ENCODE measurements at places on chromosomes 16 and 17.

DNA sequence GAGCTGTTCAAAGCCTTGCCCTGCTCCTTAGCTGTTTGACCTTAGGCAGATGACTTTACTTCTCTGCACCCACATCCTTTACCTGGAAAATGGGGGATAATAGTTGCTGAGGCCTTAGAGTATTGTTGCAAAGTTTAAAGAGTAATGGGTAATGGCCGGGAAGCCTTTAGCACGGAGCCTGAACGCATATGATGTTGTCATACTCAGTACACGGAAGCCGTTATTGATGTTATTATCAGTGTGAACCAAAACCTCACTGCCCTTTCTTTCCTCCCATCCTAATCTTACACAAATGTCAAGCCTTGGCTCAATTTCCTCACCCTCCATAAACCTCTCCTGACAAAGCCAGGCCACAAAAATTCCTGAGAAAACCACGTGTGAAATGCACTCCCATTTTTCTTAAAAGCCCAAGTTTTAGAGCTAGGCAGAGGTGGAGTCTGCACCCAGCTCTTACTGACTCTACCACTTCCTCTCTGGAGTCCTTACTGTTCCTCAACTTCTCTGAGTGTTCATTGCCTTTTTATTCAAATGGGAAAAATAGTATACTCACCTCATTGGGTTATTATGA, 67.3 kb upstream of the CACNG3 start:
- DNase-seq: no peak

DNA sequence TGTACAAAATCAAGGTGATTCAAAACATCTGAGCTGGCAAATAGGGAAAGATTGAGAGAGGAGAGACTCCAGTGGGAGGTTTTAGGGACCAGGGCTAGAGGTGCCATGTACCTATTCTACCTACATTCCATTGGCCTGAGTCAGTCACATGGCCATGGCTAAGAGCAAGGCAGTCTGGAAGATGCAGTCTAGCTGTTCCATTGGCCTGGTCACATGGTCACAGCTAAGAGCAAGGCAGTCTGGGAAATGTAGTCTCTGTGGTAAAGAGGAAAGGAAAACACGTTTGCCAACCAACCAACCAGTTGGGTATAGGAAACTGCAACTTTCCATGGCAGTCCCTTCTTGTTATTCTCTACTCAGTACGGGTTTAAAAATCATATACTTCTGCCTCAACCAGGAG, 369.1 kb downstream of the XYLT1 start:
- no peak for DNase-seq

- no peak for DNase-seq
Observed at GRCh38 chr17:30570191-30570590, 93.0 kb downstream of the GOSR1 start.

DNA sequence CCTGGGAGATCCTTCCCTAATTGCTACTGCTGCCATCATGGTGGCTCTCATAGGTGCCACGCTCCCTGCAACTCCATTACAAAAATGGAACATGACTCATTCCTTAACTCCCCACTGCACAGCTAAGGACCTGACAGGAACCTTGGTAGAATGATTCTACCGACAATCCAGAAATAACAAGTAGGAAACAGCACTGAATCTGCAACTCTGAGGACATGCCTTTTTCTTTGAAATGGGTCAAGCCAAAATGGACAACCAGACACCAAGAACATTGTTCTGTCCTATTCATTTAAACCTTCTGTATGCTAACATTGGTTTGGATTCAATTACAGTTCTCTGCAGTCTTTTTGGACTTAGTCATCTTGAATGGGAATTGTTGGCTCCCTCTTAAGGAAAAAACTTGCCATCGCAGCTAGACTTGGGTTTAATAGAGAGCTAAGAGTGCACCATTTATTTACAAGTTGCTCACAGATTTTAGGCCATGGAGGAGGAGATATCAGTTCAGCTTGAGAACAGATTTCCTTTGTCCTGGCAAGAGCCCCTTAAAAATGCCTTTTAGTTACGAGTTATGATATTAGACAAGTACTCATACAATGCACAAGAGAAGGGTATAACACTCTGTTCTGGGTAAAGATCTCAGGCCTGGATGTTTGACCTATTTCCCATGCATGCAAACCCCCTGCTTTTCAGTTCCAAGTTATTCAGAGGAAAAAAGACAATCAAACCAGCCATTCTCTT, 20.9 kb upstream of the NSRP1 start:
- no peak for DNase-seq

DNA sequence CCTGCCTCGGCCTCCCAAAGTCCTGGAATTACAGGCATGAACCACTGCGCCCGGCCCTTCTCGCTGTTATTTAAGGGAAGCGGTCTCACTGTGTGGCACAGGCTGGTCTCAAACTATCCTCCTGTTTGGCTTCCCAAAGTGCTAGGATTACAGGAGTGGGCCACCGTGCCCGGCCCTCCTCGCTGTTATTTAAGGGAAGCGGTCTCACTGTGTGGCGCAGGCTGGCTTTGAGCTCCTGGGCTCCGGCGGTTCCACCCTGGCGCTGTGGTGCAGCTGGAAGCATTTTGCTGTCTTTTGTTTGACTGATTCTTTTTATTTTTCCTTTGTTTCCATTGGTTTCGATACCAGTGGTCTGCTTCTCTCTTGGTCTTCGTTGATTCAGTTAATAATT, 40.7 kb downstream of the FOXK2 start:
- no peak for DNase-seq

DNA sequence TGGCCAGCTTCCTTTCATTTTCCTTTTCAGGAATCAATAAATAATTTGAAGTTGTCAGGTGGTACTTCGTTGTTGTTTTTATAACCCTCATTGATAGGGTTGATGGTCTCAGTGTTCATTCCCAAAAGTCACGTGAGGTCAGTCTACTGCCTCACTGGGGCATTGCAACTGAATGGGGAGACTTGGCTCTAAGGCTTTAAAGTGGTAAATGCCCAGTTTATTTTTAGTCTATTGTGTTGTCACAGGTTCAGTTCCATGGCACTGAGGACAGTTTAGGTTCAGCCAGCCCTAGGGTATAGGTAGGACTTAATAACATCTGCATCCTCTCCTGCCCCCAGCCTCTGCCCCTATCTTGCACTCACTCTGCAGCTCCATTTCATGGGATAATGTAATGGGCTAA, 33.5 kb upstream of the NGFR start:
- no peak for DNase-seq

- no peak for DNase-seq
Observed at GRCh38 chr17:80919331-80920311, 72.0 kb upstream of the CHMP6 start.

- no peak for DNase-seq
Observed at GRCh38 chr16:75456971-75457370, 7.5 kb downstream of the TMEM170A start.

GRCh38 chr17:19686400-19687090, 29.8 kb downstream of the SLC47A2 start:
- DNase-seq: no peak

DNA sequence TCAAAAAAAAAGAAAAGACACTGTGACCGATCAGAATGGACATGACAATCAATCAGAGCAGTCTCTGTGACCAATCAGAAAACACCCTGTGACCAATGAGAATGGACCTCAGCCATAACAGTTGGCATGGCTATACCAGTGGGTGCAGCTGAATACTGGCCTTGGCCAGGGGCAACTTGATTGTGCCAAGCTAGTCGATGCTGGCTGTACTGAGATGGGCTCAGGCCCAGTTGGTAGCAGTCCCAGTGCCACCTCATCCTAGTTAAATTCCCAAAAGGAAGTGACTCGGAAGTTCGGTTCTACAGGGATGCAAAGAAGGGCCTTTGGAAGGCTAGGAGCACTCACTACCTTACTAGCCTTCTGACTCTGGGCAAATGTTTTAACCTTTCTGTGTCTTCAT, 37.2 kb upstream of the BCO1 start:
- DNase-seq: no peak

DNA sequence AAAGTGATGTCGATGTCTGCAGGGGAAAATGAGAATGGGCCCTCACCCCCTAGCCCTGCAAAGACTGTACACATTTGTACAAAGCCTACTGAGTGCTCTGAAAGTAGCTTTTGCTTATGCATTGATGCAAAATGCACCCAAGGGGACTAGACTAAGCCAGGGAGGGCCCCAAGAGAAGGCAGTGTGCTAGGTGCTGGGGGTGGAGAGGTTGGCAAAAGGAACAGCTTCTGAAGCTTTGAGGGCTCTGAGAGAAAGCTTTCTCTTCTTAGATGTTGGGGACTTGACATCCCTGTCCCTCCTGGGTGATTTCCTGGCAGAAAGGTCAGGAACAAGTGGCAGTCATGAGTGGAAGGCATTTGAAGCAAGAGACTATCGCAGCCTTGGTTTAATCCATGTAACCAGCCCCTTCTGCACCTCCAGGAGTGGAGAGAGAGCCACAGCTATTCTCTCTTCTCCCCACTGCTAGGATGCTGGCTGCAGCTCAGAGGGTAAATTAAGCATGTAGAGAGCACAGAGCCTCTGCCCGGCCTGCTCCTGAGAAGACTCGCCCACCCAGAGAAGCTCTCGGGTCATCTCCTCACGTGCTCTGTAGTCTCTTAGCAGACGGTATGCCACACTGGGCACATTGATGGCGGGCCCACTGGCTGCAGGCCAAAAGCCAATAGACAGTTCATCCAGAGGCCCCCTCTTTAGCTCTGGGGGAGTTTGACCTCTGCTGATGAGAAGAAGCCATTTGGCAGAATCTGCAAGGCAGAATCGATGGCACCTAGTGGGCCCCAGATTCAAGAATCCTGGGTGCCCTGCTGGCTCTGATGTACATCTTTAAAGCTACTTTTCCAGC, 221.4 kb downstream of the MSI2 start:
- no peak for DNase-seq

- peak; percentile 10 for DNase-seq
Observed at GRCh38 chr17:19724501-19725420, 8.4 kb upstream of the SLC47A2 start.

GRCh38 chr17:18364166-18364565, 816 bp upstream of the SHMT1 start:
- no peak for DNase-seq

- DNase-seq: no peak
Observed at GRCh38 chr17:9370467-9370866, 205.2 kb downstream of the STX8 start.

DNA sequence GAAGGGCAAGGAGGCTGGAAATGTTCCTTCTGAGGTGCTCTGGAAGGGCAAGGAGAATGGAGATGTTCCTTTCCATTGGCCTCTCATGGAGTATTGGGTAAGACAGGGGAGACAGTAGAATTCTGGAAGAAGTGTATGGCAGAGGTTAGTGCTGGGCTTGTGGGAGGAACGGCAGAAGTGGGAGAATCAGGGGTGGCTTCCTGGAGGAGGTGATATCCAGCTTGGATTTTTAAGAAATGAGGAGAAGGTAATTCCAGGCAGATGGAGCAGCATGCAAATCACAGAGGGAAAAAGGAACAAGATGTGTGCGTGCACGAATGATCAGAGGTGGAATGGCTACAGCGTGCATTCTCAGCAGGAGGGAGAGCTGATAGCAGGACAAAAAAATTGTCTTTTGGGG, 45.1 kb upstream of the ASIC2 start:
- DNase-seq: no peak

- DNase-seq: no peak
Observed at GRCh38 chr16:16158741-16159374, 64.4 kb downstream of the ABCC6 start.

GRCh38 chr16:49345829-49346228, 27.8 kb upstream of the C16orf78 start:
- DNase-seq: no peak

- no peak for DNase-seq
Observed at GRCh38 chr17:74840989-74841666, 18.6 kb downstream of the GRIN2C start.

- no peak for DNase-seq
Observed at GRCh38 chr16:15649727-15650018, 372 bp upstream of the NDE1 start.

DNA sequence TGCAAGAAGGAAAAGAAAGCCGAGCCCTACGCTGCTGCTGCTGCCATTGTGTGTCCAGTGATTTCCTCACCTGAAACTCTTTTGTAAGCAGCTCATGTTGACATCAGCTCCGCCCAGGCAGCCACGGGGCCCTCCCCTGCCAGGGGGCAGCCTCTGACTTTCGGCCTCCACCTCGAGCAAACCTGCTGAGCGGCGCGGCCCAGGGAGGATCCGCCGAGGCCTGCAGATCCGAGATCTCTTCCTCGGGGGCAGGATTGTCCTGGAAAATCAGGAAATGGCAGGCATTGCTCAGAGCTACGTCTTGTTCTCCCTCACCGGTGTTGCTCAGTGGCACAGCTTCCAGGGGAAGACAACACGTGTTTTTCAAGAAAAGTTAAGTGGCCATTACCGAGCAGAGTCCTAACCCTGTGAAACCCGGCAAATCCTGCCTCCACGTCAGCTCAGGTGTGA, 35.6 kb upstream of the ZNF750 start:
- no peak for DNase-seq

DNA sequence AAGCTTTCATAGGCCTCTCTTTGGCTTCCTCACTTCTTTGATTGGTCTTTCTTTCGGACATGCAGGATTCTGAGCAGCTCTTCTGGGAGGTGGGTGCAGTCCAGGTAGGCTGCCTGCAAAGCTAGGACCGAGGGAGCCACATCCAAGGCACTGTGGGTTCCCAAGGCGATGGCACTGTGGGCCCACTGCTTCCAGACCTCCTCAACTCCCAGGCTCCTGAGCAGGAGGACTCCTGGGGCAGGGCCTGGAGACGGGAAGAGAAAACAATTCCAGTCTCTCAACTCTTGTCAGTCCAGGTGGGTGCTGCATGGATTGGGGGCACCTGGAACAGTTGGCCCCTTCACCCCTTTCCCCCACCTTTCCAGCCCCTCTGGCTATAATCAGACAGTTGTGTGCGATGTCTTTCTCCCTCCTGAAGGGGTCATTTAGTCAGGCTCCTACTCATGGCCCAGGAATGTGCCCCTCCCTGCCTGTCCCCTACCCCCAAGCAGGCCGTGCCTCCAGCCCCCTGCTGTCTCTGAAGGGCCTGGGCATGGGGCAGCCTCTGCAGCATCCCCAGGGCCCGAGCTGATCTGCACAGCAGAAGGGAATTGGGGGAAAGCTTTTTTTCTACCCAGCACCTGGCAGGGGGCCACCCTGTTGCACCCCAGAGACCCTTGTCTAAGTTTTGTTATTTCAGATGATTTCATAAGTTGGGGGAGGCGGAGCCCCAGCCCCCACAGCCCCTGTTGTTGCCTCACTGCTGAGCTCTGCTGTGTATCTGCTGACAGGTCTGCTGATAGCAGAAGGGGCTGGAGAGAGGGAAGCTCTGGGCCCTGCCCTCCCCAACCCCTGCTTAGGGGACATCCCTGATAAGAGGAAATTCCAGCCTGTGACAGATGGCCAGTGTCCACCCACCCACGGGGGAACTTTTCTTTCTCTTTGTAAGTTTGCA, 330.3 kb downstream of the SEC14L1 start:
- no peak for DNase-seq

DNA sequence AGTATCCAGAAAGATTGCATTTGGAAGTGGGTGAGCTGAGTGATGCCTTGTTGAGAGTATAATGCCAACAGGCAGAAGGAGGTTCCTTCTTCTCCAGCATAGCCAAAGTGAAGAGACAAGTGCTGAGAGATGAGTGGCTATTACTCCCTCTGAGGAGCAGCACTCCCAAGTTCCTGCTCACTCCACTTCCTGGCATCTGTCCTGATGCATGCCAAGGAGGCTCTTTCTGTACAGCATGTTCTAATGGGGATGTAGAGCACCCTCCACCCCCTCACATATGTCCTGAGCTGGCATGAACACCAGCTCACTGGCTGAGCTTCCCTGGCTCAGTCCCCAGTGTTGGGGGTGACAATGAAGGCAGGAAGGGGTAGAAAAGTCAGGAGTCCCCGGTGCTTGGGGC, 44.2 kb upstream of the DNAH9 start:
- no peak for DNase-seq

GRCh38 chr17:50046667-50047066, 9.2 kb upstream of the ITGA3 start:
- no peak for DNase-seq

GRCh38 chr16:11774065-11774626, 22.9 kb downstream of the ZC3H7A start:
- no peak for DNase-seq

Data from effector CD8-positive, alpha-beta T cell (primary cell).